Suppressor macrophage treated with lipopolysaccharide for 1 hour (primary cell): ENCODE measurements at places on chromosomes 16 and 17.
A peak's percentile ranks its signal among the peaks of the same experiment; 100 is the strongest.

DNA sequence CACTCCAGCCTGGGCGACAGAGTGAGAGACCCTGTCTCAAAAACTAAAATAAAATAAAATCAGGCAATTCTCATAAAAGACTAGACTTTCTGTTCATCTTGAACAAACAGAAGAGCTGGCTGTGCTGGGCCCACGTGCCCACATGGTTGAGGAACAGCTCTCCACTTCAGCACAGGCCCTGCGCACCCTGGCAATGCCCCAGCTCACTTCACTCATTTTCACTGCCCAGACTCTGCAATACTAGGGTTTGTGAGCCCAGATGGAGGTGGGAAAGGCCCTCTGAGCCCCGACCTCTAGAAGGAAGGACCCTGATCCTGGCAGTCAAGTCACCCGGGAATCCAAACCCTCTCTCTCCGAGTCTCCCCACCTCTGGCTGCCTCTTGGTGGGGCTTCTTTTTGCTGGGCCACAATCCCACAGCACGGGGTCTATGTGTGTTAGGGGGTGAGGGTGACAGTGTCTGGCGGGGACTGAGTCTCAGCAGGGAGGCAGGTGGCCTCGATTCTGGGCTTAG, 14.8 kb downstream of the MYLK3 start:
- DNase-seq, result no peak

GRCh38 chr16:5678371-5678770, 580.8 kb upstream of the EEF2KMT start:
- DNase-seq, result no peak

DNA sequence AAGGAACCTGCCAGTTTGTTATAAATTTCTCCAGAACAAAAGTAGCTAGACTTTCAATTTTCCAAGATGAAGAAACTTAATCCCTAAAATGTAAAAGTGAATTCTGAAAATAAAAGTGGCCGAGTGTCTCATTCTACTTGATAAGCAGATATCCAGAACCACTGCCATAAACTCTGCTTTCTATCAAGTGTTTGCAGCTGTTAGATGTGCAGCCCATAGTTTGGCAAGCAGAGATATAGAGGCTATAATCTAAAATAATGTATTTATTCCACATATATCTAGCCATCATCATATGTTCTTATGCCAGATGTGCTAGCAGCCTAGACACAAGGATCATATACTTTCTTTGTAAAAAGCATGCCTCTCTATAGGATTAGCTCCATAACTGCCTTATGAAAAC, 14.7 kb upstream of the FBXL20 start:
- no peak for DNase-seq

GRCh38 chr17:41579484-41580243, 7.0 kb downstream of the KRT14 start:
- DNase-seq, result peak; percentile 84

- DNase-seq, result peak; percentile 20
Observed at GRCh38 chr17:81018044-81018802, 16.7 kb upstream of the BAIAP2 start.

- no peak for DNase-seq
Observed at GRCh38 chr16:79101491-79101890, 499.0 kb downstream of the MAF start.

- peak; percentile 3 for DNase-seq
Observed at GRCh38 chr16:77868478-77868877, 80.1 kb downstream of the VAT1L start.

GRCh38 chr17:55500103-55500502, 11.1 kb downstream of the SMIM36 start:
- no peak for DNase-seq

GRCh38 chr17:2388020-2388682, 12.7 kb downstream of the MNT start:
- no peak for DNase-seq

GRCh38 chr17:55768936-55769624, 18.2 kb downstream of the PCTP start:
- no peak for DNase-seq

DNA sequence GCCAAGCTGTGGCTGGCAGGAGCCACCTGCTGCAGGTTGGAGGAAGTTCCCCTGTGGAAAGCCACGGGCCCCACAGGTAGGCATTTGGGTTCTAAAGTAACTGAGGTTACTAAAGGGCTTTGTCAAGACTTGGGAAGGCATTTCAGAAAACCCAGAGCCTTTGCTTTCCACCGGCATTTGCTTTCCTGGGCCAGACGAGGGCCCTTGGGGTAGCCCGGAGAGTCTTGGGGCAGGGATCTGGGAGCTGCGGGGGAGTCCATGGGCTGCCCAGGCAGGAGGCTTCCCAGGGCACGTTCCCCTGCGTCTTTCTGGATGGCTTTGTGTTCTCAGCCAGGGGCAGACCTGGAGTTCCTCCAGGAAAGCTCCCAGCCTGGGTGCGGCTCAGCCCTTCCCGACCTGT, 43.5 kb downstream of the JPH3 start:
- no peak for DNase-seq

- DNase-seq, result no peak
Observed at GRCh38 chr16:65178151-65178550, 56.3 kb upstream of the CDH11 start.

- no peak for DNase-seq
Observed at GRCh38 chr17:3697103-3697476, 1.1 kb upstream of the P2RX5 start.

DNA sequence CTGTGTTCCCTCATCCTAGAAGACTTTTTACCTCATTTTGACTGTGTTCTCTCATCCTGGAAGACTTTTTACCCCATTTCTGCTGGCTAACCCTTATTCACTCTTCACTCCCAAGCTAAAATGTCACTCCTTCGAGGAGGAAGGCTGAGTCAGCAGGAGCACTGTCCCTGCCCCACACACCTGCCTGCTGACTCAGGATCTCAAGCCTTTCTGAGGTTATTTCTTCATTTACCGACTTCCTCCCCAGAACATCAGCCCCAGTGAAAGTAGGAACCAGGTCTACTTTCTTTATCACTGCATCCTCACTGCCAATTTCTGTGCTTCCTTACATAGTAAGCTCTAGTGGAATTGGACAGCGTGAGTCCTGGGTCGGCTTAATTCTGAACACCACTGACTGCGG, 220.6 kb downstream of the HS3ST4 start:
- no peak for DNase-seq

DNA sequence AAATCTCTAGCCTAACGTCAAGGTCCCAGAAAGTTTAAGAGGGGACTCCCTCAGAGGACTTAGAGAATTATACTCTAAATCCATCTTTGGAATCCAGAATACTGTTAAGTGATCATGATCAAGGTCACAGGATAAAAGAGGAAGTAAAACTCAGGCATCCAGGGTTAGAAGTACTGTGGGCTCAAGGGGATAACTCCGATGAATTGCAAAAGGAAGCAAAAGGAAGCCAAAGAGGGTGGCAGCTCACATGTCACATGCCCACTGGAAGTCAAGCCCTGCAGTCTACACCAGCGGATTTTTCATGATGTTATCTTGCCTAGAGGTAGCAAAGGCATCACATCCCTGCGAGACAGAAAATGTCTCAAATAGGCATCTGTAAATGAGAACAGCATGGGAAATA, 3.8 kb downstream of the ZNF821 start:
- peak; percentile 67 for DNase-seq

- DNase-seq, result no peak
Observed at GRCh38 chr17:60158751-60159478, 9.1 kb downstream of the CA4 start.

DNA sequence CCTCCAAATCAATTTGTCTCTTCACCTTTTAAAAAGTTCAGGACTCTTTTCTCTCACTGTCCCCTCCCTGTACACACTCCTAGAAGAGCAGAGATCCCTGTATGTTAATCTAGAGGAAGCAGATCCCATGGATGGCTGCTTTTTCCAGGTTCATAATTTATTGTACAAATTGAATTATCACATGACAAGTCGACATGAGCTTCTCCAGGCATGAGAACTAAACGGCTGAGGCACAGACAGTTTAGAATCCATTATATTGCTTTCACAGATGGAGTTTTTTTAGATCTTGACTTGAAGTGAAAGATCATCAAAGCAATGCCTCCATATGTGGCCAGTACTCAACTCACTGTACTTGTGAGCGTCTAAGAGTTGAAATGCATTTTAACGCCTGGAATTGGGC, 47.9 kb downstream of the RGS9 start:
- no peak for DNase-seq

DNA sequence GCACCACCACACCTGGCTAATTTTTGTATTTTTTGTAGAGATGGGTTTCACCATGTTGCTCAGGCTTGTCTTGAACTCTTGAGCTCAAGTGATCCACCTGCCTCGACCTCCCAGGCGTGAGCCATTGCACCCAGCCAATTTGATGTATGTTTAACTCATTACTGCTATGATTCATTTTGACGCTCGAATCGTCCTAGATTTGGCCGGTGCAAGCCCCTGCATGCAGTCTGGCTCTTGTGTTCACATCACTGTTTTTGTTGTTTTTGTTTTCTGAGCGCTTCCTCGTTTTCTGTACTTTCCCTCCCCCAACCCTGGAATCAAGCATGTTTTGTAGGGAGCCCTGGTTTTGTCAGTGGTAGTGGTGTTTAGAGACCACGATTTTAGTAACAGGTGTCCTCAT, 7.8 kb upstream of the DUS1L start:
- no peak for DNase-seq

DNA sequence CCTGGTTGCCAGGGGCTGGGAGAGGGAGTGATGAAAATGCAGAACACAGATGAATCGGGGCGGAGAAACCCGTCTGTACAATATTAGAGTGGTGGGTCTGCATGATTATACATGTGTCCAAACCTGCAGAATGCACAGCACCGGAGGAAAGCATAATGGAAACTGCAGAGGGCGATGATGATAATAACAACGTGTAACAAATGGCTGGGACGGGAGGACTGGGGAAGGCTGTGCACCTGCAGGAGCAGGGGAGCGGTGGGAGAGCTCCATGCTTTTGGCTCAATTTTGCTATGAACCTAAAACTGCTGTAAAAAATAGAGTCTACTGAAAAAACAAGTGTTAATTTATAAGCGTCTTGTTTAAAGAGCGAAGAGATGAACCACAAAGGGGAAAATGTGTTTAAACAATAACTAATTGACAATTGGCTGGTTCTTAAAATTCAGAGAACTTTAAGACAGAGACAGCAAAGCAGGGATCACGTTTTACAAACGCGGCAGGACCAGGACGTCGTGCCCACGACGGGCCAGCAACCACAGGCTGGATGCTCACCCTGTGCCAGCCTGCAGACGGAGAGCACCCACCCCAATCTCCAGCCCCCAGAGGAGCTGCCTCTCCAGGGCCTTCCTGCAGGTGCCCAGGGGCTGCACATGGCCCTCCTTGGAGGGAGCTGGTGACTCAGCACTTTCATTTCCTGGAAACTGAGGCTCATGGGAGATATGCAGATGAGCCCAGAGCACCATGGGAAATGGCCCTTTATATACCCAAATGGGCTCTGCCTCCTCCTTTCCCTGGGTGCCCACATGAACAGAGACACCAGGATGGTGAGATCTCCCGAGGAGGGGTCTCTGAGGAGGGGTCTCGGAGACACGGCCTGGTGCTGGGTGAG, at the start of gene TEX19:
TEX19 (plus strand) TSS at position 783 of the 886 bp plus-strand sequence. CDS start 2,904 bp downstream, outside the sequence.
- no peak for DNase-seq

- peak; percentile 86 for DNase-seq
Observed at GRCh38 chr16:80804526-80805383, at the start of gene CDYL2. CDYL2 (minus strand) TSS chr16:80804598; CDS start chr16:80804173, 425 bp downstream.

DNA sequence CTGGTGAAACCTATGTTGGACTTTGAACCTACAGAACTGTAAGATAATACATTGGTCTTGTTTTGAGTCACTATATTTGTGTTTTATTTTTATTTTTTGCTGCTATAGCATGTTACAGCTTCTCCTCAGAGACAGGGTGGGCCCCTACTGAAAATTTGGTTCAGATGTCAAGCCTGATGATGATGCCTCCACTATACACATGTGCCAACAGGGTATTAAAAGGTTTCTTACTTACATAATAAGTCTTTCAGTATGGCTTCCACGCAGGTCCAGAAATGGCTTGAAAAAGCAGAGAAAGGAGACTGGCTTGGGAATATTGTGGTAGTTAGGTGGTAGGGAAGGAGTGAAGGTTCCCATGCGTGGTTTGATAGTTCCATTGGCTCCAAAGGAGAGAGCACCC, 52.9 kb upstream of the ELAC2 start:
- no peak for DNase-seq

DNA sequence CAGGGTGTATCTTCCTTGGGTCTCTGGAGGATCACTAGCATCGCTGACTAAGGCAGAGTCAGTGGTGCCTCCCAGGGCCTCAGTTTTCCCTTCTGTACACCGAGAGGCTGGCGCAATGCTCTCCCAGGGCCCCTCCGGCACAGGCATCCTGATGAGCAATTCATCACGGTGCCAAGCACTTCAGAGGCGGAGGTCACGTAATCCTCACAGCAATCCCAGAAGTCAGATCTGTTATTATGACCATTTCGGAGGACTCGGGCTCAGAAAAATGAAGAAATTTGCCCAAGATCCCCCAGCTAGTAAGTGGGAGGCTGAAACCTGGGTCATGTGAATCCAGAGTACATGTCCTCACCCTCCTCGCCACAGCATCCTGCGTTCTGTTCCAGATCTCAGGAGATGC, 46.5 kb downstream of the AIPL1 start:
- no peak for DNase-seq

- no peak for DNase-seq
Observed at GRCh38 chr17:43449470-43450248, 34.1 kb upstream of the DHX8 start.

- no peak for DNase-seq
Observed at GRCh38 chr17:73188011-73188410, 4.8 kb upstream of the COG1 start.

DNA sequence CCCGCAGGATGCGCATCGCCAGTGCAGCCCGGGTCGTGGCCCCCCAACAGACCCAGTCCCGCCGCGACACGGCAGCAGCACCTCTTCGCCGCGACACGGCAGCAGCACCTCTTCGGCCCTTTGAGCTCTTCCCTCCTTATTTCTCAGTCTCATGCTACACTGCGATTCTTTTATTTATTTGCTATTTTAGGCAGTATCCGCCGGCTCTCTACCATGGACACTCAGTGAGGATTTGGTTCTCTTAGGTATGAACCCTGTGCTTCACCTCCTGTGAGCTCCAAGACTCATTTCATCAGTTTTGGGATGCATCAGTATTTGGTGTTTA, 8.3 kb upstream of the MAP2K3 start:
- DNase-seq, result no peak

- no peak for DNase-seq
Observed at GRCh38 chr17:21132428-21132827, 5.7 kb downstream of the DHRS7B start.

DNA sequence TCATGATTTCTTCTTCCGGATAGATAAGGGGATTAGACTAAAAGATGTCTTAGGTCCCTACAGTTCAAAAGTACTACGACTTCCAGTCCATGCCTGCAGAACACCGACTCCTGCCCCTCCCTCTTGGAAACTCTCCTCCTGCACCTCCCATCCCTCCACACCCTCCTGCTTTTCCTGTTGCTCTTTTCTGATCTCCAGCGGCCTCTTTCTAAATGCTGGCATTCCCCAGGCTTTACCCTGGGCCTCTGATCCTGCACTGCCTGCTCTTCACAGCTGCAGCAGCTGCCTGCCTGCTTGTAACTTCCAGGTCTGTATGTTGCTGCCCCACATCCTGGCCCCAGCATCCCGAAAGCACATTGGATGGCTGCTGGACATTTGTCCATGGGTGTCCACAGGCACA, 154.2 kb downstream of the KCNJ12 start:
- DNase-seq, result no peak
